NCI-H1930 (cell line): ENCODE measurements at places on chromosomes 1 and 21.

DNA sequence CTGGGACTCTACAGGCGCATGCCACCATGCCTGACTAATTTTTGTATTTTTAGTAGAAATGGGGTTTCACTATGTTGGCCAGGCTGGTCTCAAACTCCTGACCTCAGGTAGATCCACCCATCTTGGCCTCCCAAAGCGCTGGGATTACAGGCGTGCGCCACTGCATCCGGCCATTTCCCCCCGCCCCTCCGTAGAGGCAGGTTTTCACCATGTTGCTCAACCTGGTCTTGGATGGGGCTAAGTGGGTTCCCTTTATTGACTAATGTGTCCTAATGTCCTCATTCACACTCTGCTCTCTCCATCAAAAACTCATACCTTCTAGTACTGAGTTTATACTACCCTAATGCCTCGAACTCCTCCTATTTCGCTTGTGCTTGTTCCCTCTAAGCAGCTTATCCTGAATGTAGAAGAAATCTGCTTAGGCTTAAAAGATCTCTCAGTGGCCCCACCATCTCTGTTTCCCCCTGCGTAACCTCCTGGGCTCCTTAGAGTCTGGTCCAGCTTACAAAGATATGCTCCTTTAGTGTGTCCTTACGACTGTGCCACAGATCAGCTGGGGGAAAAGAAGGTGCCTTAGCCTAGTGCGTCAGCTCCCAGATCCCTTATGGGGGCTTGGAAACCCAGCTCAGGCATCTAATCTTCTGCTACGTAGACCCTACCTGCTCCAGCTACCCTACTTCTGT is 8.0 kb downstream of the GNAT2 start:
- no peak for DNase-seq

DNA sequence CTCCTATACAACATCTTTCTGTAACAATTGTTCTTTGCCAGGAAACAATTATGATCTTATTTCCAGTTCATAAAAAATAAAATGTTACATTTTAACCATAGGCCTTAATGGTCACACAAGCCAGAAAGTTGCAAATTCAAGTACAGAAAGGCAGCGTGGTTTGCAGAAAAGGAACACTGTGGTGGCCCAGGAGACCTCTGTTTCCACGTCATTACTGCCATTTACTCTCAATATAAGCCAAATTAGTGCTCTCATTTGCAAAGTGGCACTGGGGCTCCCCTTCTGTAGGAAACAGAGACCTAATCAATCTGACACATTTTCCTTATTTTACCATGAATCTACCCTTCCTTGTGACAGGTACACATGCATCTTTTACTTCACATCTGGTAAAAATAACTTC is 79.3 kb upstream of the TLR5 start:
- DNase-seq, result no peak

DNA sequence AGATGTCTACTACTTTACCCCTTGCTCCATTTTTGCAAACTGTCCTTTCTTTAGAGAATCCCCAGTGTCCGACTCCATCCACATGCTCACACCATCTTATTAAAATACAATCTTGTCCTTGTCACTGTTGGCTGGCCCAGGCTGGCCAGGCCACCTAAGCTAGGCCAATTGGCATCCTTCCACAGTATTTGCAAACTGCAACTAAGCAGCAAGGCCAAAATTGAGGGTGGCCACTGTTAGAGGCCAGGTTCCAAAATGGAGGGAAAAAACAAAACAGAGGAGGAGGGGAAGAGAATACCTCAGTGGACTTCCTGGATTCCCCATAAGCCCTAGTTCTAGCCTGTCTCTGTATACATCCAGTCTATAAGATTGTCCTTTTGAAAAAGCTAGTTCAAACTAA is 4.3 kb downstream of the FAM89A start:
- DNase-seq, result no peak

DNA sequence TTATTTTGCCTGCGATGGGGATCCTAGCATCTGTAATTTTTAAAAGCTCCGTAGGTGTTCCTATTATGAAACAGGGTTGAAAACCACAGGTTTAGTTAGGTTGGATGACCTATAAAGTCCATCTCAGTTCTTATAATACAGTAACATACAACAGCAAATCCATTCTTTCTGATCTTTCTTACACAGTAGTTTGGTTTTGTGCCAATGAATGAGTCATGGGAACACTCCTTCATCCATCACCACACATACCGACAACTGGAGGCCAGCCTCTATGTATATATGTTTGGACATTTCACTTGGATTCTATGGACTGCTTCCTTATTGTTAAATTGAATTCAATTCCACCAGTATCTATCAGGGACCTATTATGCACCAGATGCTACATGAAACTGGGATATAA is 118.4 kb upstream of the L1TD1 start:
- no peak for DNase-seq

DNA sequence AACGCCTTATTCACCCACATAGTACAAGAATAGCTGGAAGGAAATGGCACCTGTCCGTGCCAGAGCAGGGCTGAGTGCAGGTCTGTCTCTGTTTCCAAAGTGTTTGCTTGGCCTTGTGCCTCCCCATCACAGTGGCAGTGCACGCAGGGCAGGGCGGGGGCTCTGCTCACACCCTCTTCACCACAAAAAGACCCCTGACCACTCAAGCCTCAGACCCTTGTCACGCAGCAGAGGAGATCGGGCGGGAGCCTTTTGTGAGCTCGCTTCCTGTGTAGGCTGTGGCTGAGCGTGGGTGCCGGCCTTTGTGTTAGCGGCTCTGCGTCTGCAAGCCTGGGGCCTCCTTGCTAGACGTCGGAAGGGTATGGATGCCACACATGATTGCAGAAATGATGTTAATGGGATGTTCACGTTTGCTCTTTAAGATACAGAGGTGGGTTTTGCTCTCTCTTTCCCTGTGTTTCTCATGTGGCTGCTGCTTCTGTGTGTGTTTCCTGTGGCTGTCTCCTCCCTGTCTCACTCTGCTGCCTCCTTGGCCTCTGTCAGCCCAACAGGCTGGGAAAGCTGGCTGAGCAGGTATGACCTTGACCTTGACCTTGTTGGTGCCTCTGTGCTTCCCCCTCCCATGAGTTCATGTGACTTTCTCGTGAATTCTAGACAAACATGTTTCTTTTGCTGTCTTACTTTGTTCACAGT is 45.4 kb downstream of the S100B start:
- DNase-seq, result no peak

GRCh38 chr1:178931858-178932551 is 61.1 kb upstream of the ANGPTL1 start:
- no peak for DNase-seq

- no peak for DNase-seq
Measured at GRCh38 chr1:201647094-201647493, 108.2 kb downstream of the NAV1 start.

- DNase-seq, result no peak
Measured at GRCh38 chr1:166999075-166999474, 10.0 kb downstream of the MAEL start.

DNA sequence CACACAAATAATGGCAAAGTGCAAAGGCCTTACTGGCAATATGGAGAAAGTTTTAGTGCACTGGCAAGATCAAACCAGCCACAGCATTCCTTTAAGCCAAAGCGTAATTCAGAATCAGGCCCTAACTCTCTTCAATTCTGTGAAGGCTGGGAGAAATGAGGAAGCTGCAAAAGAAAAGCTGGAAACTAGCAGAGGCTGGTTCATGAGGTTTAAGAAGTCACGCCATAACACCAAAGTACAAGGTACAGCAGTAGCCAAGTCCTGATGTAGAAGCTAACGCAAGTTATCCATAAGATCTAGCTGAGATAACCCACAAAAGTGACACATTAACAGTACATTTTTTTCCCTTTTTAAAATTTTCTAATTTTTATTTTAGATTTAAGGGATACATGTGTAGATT is 57.1 kb downstream of the SLC27A3 start:
- no peak for DNase-seq

- DNase-seq, result no peak
Measured at GRCh38 chr1:211711315-211711705, 35.9 kb upstream of the NEK2 start.

DNA sequence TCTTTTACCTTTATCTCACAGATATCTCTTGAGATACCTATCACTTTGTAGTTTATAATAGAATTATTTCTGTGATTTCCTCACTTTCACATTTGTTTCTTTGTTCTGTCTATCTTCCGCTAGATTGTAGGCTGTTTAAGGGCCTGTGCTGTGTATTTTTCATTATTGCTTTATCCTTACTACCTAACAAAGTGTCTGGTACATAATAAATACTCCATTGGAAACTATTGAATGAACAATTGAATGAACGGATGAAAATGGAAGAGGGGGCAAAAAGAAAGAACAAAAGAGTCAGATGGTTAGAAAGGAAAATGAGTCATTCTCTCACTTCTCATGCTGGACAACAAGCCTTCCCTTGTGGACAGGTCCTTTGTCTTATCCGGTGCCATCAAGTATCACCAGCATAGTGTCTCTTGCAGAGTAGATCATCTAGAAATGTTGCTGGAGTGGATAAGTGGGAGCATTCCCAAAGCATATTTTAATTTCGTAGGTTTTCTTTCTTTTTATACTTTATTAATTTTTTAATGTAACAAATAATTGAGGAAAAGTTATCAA is 159.8 kb downstream of the NEK7 start:
- DNase-seq, result no peak

GRCh38 chr1:224637936-224638335 is 21.8 kb downstream of the CNIH3 start:
- DNase-seq, result no peak

DNA sequence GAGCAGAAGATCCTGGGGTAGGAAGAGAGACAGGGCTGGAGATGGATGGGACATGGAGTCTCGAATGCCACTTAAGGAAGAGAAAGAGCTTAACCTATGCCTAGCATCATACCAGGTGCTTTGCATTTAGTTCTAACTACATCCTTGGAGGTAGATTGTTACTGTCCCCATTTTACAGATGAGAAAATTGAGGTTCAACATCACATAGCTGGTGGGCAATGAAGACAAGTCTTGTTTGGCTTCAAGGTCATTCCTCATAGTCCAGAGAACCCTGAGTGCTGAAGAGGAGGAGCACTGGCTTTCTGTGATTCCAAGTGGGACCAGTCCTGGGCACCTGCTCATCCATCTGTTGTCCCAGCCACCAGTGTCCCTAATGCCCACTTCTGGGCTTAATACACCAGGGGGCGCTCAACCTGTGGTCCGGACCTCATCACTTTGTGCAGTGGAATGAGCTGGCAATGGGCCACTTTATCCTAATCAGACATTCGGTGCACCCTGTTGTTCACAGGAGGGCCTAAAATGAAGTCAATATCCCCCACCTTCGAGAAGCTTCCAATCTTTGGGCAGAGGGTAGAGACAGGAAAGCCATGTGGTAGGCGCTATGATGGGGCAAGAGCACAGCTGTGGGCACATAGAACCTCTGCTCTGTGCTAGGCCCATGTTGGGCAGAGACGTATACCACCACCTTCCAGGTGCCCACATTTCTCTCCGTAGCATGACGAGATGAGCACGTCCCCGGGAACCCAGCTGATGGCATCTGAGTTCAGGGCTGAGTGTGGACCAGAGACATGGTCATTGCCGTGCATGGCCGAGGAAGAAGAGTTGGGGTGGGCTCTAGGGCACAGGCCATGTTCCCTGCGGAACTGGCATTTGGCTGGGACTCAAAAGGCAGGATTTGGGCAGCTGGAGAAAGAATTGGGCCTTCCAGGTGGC is 9.2 kb downstream of the RPS6KA1 start:
- no peak for DNase-seq

- no peak for DNase-seq
Measured at GRCh38 chr1:220044678-220045355, 1.5 kb downstream of the EPRS1 start.

GRCh38 chr1:158249646-158250045 is 4.6 kb upstream of the CD1A start:
- DNase-seq, result no peak

DNA sequence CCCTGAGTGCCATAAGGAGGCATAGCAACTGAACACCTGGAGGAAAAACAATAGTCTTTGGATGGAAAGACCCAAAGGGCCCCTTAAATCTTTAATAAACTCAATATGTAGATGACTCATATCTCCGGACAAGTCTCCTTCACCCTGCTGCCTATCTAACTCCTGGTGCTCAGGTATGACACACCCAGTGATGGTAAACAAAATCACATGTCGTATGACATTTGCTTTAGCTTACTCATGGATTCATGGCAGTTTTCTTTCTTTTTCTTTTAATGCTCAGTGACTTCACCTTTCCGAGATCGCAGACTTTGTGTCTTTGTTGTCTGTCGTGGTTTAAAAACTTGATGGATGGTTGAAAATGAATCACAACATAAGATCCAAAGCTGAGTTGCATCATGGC is 208.5 kb upstream of the PROX1 start:
- no peak for DNase-seq

DNA sequence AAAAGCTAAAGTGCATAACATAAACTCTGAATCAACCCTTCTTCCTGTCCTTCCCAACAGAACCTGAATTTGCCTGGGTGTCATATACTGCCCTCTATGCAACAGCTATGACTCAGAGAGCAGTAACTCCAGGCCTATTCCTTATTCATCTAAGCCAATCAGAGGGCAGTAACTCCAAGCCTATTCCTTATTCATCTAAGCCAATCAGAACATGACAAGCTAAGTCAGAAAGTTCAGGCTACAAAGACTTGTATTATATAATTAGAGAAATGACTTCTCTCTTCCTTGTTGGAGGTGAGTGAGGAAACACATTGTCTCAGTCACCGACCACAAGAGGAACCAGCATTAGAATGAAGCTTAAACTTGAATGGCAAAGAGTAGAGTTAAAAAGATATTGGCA is 26.2 kb upstream of the TADA1 start:
- no peak for DNase-seq

- DNase-seq, result no peak
Measured at GRCh38 chr1:171158096-171158495, 27.0 kb upstream of the FMO2 start.

- no peak for DNase-seq
Measured at GRCh38 chr1:213858581-213858980, 129.2 kb upstream of the PROX1 start.

DNA sequence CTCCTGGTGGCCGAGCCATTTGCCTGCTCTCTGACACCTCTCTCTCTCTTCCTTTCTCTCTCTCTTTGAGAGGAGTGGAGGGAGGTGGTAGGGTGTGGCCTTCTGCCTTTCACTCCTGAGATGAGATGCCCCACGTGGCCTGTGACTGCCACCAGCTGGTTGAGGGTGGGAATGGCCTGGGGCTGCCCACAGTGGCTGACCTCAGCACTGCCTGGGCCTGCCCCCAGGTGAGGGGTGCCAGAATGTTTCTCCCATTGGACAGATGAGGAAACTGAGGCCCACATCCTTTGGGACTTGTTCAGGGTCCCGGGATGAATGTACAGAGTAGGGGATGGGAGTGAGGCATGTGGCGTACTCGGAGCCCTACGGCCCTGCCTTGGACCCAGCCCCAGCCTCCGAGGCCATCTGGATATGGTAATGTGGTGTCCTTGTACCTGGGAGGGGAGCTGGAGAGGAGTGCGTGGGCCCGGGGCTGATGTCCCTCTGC is 12.7 kb upstream of the C1orf167 start:
- DNase-seq, result no peak

DNA sequence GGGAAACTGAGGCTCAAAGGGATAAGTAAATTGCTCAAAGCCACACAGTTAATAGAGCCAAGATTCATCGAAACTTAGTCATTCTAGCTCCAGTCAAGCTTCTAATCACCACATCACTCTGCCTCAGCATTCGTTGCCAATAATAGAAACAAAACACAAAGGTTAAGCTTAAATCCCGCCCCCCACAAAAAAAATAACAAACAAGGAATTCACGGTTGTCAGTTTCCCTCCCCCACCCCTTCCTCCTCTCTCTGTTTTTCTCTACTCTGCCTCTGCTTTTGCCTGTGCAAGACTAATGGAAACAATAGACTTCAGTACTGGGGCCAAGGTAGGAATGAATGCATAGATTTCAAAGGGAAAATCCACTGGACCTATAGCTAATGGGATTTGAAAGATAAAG is 70.7 kb upstream of the ZNF644 start:
- no peak for DNase-seq
